ENCODE measurements at places on chromosomes 7 and 10.
A peak's percentile ranks its signal among the peaks of the same experiment; 100 is the strongest.

- DNase-seq, result no peak
Observed at GRCh38 chr7:69108097-69108496, 490.2 kb upstream of the AUTS2 start.

DNA sequence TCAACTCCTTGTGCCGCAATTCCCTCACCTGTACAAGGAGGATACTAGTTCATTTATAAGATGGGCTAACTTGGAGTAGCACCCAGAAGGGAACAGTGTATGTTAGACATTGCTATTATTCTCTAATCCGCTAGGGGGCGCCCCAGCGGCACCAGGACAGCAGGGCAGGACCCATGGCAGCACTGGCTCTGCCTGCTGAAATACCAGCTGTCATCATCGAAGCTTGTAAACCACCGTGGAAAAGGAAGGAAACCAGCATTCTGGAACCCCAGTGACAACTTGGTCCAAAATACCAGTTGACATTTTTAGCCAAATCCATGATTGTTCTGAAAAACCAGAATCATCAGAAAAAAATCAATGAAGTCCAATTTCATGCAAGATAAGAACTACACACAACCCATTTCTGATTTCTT is 134.4 kb downstream of the ITGA8 start:
- DNase-seq, result peak; percentile 63

DNA sequence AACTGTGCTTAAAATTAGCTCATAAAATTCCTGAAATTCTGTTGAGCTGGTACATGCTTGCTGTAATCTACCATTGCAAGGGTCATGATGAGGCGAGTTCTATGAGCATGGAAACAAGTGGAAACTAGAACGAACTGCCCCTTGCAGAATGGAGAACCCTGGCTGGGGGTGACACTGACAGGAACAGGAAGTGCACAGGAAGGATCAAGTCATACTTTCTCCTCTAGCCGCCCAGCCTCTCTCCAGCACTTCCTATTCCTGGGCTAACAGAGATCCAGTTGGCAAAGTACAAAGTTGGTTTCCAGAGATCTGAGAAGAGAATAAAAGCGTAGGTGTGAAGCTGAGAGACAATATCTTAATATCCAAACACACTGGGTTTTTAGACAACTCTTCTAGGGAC is 414.2 kb upstream of the PODXL start:
- DNase-seq, result no peak

GRCh38 chr7:33591490-33591889 is 313.8 kb upstream of the BMPER start:
- no peak for DNase-seq

- no peak for DNase-seq
Observed at GRCh38 chr7:150797661-150798060, 2.5 kb downstream of the TMEM176B start.

DNA sequence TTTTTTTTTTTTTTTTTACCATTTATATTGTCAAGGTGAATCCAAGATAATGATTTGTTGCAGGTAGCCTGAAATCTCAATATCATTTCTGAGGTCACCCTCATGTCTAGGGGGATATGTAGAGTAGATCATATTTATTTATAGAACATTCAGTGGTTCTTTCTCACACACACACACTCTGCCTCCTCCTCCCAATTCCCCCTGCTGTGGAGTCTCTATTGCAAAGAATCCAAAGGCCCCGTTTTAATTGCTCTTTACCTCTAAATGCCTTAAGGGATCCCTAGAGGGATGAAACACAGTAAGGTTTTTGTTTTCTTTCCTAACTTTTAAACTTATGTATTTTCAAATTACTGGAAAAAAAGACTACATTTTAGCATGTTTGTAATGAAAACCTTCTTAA is 170.0 kb downstream of the PRKG1 start:
- DNase-seq, result no peak

GRCh38 chr10:93566435-93567276 is at the start of gene FFAR4:
Gene FFAR4, plus strand, starts transcription at chr10:93566665. Its CDS starts 56 bp downstream, at chr10:93566721.
- DNase-seq, result no peak

DNA sequence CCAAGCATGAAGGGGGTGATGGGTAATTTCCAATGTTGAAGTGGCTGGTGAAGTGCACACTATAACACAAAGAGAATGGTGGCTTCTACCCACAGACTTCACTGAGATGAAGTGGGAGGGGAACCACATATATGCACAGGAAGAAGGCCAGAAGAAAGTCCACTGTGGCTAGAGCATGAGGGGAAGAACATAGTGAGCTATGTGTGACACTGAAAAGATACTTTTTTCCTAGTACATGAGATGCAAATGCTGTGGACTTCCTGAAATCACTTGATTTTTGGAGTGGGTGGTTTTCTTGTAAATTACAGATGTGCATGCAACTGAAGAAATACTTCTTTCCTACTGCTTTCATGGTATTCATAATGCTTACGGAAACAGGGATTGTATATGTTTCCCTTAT is 115.6 kb upstream of the PHYHIPL start:
- no peak for DNase-seq

GRCh38 chr10:98899018-98899417 is 336.6 kb downstream of the HPSE2 start:
- no peak for DNase-seq

DNA sequence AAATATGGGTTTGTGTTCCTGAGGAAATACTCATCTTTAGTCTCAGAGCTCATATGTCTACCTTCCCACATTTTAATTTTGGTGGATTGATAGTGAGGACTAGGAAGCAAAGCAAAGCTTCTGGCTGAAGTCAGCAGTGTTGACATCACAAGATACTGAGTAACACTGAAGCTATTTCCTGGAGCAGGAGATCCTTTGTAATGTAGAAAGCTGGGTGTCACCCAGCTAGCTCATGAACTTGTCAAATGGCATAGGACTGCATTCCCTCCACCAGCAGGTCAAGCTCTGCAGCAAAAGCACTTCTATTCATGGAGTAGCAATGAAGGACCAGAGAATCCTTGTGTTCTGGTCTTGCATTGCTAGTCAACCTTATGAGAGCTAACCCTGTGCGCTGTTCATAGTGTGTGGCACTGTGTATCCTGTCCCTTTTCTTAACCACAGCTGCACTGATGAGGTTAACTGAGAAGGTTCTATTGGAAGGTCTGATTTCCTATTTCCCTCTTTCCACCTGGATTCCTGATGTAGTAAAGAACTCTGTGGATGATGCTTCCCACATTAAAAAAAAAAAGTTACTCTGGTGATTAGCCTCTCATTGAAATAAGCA is 94.8 kb upstream of the ZNF804B start:
- DNase-seq, result no peak

- no peak for DNase-seq
Observed at GRCh38 chr10:129854796-129855705, 109.0 kb downstream of the EBF3 start.

DNA sequence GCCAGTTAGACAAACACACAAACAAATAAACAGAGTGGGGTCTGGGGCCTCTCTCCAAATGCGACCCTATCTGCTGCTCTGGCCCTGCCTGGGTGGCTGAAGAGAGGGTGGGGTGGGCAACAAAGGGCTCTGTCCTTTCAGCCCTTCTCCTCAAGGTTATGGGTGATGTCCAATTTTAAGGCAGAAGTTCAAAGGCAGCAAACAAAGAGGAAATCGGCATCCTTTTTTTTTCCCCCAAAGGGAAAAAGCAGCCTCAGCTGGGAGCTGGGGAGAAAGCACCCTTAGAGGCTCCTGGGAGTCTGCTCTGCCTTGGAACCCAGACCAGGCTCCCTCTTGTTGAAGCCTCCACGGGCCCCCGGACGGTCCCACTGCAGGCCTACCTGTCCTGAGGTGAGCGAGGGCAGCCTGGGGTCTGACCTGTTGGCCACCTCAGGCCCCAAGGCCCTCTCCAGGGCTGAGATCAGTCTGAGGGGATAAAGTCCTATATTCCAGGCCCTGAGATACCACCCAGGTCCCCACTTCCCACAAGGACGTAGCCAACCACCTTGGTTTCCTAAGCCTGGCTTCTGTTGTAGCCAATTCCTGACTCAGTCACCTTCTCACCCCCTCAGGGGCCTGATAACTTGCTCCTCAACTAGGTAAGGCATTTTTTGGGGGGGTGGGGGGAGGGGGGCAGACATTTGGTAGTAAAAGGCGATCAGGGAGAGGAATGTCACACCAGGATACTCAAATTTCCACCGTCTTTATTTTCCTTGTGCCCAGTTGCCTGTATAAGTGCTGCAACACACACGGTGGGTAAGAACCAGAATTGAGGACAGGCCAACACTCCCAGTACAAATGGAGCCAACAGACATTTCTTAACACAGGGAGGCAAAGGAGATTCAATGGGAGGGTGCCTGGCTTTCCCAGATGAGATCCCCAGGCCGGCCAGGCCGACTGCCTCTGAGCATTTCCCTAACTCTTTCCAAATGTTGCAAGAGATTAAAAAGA is 4.3 kb downstream of the HOXA11 start:
- peak; percentile 36 for DNase-seq

- DNase-seq, result no peak
Observed at GRCh38 chr7:117992635-117993376, 119.6 kb upstream of the CTTNBP2 start.

- no peak for DNase-seq
Observed at GRCh38 chr7:75968012-75968411, 26.4 kb downstream of the TMEM120A start.
